Frontal cortex (tissue), 4 donors: ENCODE measurements at places on chromosomes 11 and 22.

DNA sequence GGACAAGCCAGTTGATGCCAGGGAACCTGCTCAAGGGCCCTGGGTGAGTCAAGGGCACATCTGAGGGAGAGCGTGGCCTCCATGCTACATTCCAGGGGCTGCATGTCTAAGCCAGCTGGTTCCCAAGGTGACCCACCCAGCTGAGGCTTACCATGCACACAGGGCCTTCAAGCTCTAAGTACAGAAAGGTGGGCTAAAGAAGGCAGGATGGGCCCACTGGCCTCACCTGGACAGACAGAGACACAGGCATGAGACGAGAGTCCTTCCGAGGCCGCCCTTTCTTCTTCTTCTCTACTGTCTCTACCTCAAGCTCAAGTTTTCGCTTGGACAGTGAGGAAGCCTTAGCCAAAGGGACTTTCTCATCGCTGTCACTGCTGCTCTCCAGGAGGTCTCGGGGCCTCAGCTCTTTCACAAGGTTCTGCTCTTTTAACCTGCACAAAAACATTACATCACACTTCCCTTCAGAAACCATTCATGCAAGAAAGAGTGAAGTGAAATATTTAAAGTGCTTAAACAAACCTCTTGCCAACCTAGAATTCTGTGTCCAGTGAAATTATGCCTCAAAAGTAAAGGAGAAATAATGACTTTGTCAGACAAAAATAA, 69.9 kb downstream of the HIRA start:
- DNase-seq: no peak

DNA sequence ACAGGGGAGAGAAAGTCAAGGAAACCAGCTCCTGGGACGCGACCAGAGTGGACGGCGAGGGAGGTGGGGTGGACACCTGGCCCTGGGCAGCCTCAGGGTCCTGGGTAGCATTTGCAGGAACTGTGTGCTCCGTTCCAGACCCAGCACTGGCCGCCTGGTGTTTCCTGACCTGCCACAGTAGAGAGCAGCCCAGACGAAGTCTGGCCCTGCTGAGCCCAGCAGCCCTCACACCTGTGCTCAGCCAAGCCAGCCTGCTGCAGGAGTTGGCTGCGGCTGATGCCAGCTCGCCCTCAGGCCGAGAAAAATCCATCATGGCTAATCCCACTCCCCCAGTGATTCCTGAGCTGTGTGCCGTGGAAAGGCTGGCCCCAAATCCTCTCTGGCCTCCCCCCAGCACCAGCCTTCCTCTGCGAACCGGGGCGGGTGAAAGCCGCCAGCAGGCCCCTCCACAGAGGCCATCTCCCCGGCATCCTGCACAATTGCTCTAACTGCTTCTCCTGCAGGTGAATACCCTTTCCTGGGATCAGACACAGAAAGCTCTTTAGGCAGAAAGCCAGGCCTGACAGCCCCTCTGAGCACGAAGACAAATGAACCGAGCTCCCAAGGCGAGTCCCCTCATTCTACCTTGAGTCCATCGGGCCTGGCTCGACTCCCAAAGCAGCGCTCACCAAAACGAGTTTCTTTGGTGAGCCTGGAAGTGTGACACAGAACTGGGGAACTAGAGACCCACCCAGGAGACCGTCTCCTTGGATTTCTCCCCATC, 88.6 kb downstream of the RTL6 start:
- DNase-seq: no peak

DNA sequence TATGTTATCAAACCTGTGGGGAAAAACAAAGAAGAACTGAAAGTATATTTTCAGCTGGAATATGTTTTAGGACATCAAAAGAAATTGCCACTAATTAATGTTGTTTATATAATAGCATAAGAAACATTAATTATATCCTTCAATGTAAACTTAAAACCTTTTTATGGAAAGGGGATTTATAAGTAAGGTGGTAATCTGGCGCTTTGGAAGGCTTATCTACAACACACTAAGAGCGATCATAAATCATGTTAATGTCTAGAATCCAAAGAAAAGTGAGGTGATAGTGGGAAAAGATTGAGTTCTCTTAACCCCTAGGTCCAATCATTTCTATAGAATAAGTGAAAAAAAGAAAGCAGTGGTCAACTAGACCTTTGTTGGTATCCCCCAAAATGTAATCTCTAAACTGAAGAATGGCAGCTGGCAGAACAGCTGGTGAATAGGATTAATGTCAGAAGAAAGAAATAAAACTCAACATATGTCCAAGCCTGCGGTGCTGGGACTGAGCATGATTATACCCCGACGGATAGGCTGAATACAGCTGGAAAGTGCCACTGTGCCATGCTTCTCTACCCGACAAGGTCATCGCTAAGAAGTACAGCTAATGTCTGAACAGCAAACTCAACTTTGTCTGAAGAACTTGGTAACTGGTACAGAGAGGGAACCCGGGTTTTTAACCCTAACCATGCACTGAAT, 64.0 kb downstream of the SOX6 start:
- DNase-seq: no peak

- DNase-seq: no peak
These were observed 88.3 kb downstream of the BDNF start for GRCh38 chr11:27611947-27612455.

GRCh38 chr11:69641681-69642548, 959 bp downstream of the CCND1 start:
- no peak for DNase-seq

DNA sequence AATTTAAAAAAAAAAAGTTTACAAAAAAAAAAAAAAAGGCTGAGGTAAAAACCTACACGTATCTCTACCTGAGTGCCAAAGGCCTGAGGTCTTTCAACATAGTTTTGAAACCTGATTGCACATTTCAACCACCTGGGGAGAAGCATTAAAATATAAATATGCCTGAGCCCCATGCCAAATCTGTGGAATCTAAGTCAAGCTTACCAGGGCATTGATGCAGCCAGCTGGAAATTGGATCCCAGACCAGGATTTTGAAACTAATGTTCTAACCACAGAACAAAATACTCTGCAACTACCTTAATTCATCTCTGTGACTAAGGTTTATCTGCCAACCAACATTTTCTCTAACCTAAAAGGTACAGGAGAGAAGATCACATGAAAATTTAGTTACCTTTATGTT, 38.8 kb upstream of the CHRNA10 start:
- no peak for DNase-seq
